A172 (cell line): ENCODE measurements at places on chromosomes 11 and 22. TPM values are rescaled to one million over a fixed set of nuclear protein-coding genes. Genes with fewer than 3 reads are reported as not detected.

GRCh38 chr11:2313051-2313951, 11.5 kb downstream of the TSPAN32 start:
- DNase-seq = no peak

DNA sequence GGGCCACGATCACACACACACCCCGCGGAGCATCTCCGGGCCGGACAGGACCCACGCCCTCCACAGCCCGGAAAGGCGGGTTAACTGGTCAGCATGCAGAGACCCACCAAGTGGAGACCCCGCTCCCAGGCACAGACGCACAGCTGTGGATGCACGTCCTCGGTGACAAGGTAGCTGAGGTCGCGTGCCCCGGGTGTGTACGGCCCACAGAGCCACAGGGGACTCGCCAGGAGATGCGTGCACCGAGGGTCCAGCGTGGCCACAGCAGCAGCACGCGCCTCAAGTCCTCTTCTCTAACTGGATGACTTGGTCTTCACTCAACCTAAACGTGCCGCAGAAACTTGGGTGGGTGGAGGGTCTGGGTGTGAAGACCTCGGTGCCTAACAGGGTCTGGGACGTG, 5.5 kb downstream of the H19 start:
- no peak for DNase-seq

- DNase-seq = peak; percentile 54
Measured at GRCh38 chr11:111978028-111978771, 41.1 kb downstream of the DIXDC1 start.

Gene YPEL1
- total RNA-seq = 0.67 and 2.7 TPM in 2 replicates
